ENCODE measurements at places on chromosomes 4 and X.

DNA sequence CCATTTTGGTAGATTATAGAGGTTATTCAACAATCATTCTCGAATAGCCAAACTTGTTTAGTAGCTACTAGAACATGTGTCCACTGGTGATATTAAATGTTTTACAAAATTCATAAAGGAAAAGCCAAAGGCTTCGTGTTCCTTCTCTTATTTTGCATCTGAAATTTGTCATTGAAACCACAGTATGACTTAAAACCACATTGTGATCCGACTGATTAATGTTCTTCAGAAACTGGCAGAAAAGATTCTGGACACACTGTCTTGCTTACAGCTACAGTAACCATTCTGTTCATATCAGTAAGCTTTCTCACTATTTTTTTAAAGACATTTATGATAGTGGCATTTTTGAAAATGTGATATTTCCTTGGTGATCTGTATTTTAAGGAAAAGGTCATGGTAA, 2.6 kb upstream of the SMARCA1 start:
- no peak for DNase-seq

DNA sequence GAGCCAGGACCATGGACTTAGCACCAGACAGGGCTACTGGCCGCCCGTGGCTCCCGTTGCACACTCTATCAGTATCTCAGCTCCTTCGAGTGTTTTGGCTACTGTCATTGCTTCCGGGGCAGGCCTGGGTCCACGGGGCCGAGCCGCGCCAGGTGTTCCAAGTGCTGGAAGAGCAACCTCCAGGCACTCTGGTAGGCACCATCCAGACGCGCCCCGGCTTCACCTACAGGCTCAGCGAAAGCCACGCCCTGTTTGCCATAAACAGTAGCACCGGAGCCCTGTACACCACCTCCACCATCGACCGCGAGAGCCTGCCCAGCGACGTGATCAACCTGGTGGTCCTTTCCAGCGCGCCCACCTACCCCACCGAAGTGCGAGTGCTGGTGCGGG, 1.6 kb downstream of the FAT4 start:
- DNase-seq = no peak

GRCh38 chr4:85534120-85534519, 59.2 kb downstream of the ARHGAP24 start:
- DNase-seq = no peak

GRCh38 chr4:108335081-108335480, 166.3 kb upstream of the LEF1 start:
- DNase-seq = no peak

- no peak for DNase-seq
These were observed 327.4 kb downstream of the RPA4 start for GRCh38 chrX:97211070-97211469.

DNA sequence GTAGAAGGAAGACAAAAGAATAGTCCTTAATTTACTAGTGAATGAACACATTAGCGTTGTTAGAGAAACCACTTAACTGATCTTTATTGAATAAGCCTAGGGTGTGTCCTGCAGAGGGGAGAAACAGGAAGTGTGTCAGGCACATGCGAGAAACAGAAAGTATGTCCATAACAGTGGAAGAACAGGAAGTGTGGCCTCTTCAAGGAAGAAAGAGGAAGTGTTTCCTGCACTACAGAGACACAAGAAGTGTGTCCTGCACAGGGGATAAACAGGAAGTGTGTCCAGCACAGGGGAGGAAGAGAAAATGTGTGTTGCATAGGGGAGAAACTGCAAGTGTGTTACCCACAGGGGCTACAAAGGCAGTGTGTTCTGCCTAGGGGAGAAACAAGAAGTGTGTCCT, 539.6 kb upstream of the PRKX start:
- no peak for DNase-seq

DNA sequence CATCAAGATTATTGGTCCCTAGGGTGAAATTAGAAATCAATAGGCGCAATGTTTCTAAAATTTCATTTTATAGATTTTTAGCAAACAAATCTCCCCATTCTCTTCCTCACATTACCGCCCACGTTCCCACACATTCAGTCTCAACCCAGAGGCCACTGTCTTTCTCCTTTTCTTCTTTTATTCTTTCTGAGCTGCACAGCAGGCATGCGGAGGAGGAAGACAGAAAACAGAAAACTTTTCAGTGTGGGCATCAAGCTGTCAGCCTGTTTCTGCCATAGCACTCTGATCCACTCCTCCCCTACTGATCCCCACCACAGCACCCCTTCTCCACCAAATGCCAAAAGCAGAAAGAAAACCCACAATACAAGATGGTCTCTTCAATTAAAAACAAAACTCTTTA, 94.8 kb upstream of the ADAMTS3 start:
- DNase-seq = no peak

GRCh38 chrX:134075894-134076718, 90.7 kb upstream of the GPC3 start:
- DNase-seq = no peak

- no peak for DNase-seq
These were observed 10.3 kb upstream of the VSIG4 start for GRCh38 chrX:66050140-66050569.

- DNase-seq = no peak
These were observed 708.9 kb upstream of the HS3ST1 start for GRCh38 chr4:12137575-12137974.

DNA sequence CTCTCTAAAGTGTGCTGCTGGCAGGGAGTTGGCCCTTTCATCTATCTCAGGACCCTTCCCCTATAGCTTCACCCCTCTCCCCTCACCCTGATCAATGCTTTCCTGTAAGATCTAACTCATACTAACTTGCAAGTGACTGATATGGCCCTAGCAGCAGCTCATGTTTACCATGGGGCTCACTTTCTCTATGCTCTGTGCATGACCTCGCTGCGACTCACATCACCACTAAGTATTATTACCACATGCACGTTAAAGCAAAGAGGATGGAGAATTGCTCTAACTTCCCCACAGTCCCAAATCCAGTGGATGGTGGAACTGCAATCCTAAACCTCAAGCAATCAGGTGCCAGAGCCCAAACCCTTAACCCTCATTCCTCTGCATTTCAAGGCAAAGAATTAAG, 626.6 kb downstream of the MID1IP1 start:
- no peak for DNase-seq

GRCh38 chr4:165927366-165927765, 54.3 kb downstream of the TLL1 start:
- no peak for DNase-seq

- DNase-seq = no peak
These were observed at the start of gene NDP for GRCh38 chrX:43973249-43974099. Gene NDP, minus strand, starts transcription at chrX:43973390. Its CDS starts 14,745 bp downstream, at chrX:43958645.

DNA sequence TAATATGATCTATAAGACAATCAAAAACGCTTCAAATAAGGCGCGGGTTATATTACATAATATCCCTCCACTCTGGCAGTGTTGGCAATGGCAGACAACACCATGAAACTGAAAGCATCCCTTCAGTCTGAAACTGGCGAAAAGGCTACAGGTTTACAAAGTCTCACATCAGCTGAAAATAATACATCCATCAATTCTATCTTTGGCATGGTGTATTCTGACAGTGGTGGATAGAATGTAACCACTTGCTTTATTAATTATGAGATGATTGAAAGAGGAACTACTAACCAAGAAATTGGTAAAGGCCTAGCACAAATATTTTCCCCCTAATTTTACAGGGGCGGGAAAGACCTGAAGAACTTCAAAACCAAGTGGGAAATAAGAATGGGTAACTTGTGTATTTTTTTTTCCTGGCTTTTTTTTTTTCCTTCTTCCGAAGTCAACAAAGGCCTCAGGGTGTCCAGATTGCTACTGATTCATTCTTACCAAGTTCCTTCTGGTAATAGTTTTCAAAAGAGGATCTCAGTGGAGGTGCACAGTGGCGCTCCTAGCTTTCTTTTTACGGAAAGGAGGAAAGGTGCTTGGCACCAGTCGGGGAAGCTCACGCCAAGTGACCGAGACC, 728 bp downstream of the UBA6 start:
- no peak for DNase-seq

DNA sequence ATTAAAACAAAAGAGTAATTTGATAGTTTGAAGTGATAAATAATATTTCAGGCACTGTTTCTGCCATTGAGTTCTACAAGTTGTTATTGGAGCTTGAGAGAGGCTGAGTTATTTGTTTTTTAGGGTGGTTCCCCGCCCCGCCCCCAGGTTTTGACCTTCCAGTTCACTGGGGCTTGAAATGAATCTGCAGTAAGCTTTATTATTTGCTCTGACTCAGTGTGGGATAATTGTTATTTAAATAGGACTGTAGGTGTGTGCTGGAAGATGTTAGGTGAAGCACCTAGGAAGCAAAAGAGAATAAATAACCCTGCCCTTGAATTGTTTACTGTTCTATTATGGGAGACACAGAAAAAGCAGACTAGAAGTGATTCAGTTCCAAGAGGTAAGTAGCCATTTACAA, 81.2 kb upstream of the KCNIP4 start:
- no peak for DNase-seq

GRCh38 chr4:113687067-113687718, 74.3 kb downstream of the CAMK2D start:
- no peak for DNase-seq

- DNase-seq = no peak
These were observed 253.2 kb upstream of the GK2 start for GRCh38 chr4:79661196-79661595.

- DNase-seq = no peak
These were observed 334.9 kb upstream of the ADGRL3 start for GRCh38 chr4:60865273-60865672.

- DNase-seq = no peak
These were observed 66.6 kb downstream of the USP38 start for GRCh38 chr4:143251348-143251747.

DNA sequence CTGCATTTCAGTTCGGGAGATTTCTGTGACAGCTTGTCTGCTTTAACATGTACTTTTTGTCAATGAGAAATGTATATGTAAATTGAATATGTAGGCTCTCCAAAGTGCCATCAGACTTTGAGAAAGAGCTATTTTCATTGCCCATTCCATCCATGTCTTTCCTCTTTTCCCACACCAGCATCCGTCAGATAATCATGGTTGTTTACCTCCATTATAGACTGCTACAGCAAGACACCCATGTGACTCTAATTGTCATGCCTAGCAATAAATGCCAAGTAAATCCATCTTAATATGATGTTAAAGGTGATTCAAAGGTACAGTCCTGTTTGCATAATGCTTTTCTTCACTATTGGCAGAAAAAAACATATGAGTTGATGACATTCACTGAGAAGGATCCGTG, 1019.3 kb upstream of the GRID2 start:
- DNase-seq = no peak
